ENCODE measurements at places on chromosomes 4 and X.

GRCh38 chr4:78652282-78652876, 100.8 kb downstream of the ANXA3 start:
- no peak for DNase-seq

GRCh38 chr4:127214016-127214415, 418.7 kb upstream of the INTU start:
- DNase-seq: no peak

GRCh38 chr4:91359041-91360031, 944.4 kb upstream of the GRID2 start:
- DNase-seq: no peak

GRCh38 chr4:54731552-54731951, 73.8 kb downstream of the KIT start:
- DNase-seq: no peak

DNA sequence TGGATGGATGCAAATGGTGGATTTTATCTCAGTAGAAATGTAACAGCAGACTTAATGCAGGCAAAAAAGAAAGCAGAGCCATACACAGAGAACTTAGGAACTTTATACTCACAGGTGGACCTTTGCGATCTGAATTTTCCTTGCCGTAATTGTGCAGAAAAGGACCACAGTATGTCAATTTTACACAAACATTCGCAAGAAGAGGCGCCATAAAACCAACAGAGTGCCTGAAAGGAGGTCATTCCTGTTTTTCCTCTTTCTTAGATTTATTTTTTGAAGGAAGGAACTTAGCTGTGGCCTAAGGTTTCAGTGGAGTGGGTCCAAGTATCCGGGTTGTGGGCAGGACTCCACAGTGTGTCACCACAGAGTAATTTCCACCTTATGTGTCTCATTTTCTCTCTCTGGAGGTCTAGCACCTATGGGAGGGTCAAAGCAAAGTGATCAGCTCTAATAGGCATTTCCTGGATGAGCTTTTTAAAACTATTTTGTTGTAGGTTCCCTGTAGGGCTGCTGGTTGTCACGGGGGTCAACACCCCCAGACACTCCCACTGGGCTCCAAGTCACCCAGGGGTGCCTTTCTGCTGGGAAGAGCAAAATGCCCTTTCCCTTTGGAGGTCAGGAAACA, 24.7 kb upstream of the PBDC1 start:
- DNase-seq: peak; percentile 29

GRCh38 chr4:31334086-31334910, 614.1 kb downstream of the PCDH7 start:
- no peak for DNase-seq

GRCh38 chr4:176879380-176880116, 86.8 kb upstream of the VEGFC start:
- no peak for DNase-seq

Measured in right kidney (tissue), 9 donors.